T-cell (primary cell): ENCODE measurements at places on chromosomes 11 and 22. TPM values are rescaled to one million over a fixed set of nuclear protein-coding genes. Genes with fewer than 3 reads are reported as not detected.

DNA sequence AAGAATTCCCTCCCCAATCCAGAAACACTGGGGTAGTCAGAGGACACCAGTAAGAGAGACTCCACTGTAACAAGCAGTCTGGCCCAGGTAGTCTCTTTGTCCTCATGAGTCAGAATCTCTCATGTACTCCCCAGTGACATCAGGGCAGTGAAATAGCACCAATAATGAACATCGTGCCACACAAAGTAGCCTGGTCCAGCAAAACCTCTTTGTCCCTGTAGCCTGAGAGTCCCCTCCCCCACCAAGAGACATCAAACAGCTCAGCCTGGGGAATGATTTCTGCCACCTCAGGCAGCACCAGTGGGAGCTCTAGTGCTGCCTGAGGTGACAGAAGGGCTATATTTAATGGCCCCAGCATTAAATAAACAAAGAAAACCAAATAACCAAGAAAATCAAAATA, 88.1 kb downstream of the SBF2 start:
- H3K27ac ChIP-seq: no peak overlapping the region
- no peaks in the 10 kb centered on the region for H3K4me1 ChIP-seq
- H3K27me3 ChIP-seq: no peaks in the 10 kb centered on the region
- H3K36me3 ChIP-seq: no peaks in the 10 kb centered on the region

MUC5B gene
- total RNA-seq: 1.8 TPM

DNA sequence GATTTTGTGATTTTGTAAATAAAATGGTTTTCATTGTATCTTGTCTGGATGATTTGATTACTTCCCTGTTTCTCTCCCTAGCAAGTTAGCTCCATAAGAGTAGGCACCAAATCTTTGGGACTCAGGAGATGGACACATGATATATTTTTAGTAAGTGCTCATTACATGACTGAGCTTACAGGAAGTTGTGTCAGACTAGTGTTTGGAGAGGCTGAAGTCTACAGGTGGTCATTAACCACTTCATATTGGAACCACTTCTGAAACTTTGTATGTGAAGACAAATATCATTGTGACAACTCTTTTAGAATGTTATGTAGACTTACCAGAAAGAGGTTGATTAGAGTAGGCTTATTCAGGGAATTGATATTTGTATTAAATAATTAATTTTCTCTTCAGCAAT, 19.1 kb downstream of the ARHGAP42 start:
- H3K27me3 ChIP-seq: no peaks in the 10 kb centered on the region
- H3K4me3 ChIP-seq: no peak overlapping the region
- DNase-seq: no peak
- no peaks in the 10 kb centered on the region for H3K4me1 ChIP-seq

- H3K27me3 ChIP-seq: no peaks in the 10 kb centered on the region
- H3K4me3 ChIP-seq: no peak overlapping the region
- no peak overlapping the region for H3K27ac ChIP-seq
- H3K4me1 ChIP-seq: peaks cover 33% of the 10 kb centered on the region
These were observed 44.5 kb downstream of the CELF1 start for GRCh38 chr11:47508240-47508957.

- no peak overlapping the region for H3K27ac ChIP-seq
- no peaks in the 10 kb centered on the region for H3K27me3 ChIP-seq
- H3K36me3 ChIP-seq: peaks cover 17% of the 10 kb centered on the region
- no peak for DNase-seq
- no peak overlapping the region for H3K4me3 ChIP-seq
These were observed 10.7 kb downstream of the PPM1F start for GRCh38 chr22:21941921-21942320.

- H3K4me3 ChIP-seq: no peak overlapping the region
- no peak overlapping the region for H3K27ac ChIP-seq
- no peak for DNase-seq
- peaks cover 32% of the 10 kb centered on the region for H3K27me3 ChIP-seq
These were observed 612.6 kb downstream of the TBC1D22A start for GRCh38 chr22:47374901-47375575.

WNT11 gene
- 1.3 TPM for total RNA-seq

- H3K27ac ChIP-seq: no peak overlapping the region
- no peaks in the 10 kb centered on the region for H3K27me3 ChIP-seq
- no peak for DNase-seq
- no peaks in the 10 kb centered on the region for H3K36me3 ChIP-seq
- no peak overlapping the region for H3K4me3 ChIP-seq
These were observed 1158.0 kb downstream of the TBC1D22A start for GRCh38 chr22:47920380-47920959.

GRCh38 chr11:64852804-64853509, 8.5 kb upstream of the CDC42BPG start:
- DNase-seq: no peak
- peak overlapping the region; percentile 93 for H3K27ac ChIP-seq
- no peak overlapping the region for H3K4me3 ChIP-seq
- peaks cover 100% of the 10 kb centered on the region for H3K4me1 ChIP-seq
- H3K36me3 ChIP-seq: peaks cover 27% of the 10 kb centered on the region
- no peaks in the 10 kb centered on the region for H3K27me3 ChIP-seq
